NCI-H1417 treated with DMSO at 0.1 percent for 48 hours (cell line): ENCODE measurements at places on chromosomes 13 and 19.

DNA sequence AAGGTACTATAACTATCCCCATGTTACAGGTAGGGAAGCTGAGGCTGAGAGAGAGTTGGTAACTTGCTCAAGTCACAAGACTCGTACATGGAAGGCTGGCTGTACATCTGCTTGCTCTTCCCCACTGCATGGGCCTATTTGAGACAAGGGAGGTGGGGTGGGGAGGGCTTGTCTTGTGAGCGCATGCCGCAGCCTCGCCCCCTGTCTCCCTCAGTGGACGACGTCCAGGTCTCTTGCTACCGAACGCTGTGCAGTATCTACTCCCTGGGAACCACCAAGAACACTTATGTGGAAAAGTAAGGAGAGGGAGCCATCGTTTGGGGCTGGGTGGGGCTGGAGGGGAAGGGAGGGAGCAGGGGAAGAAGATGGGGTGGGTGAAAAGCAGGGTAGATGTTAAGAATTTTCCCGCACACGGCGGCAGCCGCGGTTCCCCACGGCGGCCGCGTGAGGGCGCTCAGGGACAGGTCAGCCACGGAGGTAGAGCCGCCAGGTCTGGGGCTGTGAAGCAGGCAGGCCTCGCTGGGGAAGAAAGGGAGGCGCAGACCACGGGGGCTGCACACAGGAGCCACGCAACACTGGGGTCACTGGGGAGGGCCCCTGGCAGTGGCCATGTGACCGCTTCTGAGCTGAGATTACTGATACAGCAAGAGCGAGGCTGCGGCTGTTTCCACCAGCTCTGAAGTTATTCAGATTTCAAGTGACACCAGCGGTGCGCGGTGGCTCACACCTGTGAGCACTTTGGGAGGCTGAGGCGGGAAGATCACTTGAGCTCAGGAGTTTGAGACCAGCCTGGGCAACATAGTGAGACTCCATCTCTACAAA, 81.5 kb downstream of the RYR1 start:
- no peak for DNase-seq

DNA sequence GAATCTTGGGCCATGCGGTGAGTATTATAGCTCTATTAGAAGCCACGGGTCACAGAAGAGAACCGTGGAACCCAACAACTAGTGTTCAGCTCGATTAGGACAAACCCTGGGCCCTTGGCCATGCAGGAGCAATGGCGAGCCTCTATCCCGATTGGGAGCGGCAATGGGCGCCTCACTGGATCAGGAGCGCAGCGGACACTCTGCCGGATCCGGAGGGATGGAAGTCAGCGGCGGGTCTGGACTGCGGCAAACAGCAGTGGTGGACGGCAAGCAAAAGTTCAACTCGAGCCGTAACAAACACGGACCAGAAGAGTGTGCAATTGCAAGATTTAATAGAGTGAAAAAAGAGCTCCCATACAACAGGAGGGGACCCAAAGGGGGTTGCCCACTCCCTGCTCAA, 1481.9 kb downstream of the PCDH9 start:
- no peak for DNase-seq

- DNase-seq: no peak
Measured at GRCh38 chr13:76725896-76726295, 160.3 kb downstream of the KCTD12 start.

DNA sequence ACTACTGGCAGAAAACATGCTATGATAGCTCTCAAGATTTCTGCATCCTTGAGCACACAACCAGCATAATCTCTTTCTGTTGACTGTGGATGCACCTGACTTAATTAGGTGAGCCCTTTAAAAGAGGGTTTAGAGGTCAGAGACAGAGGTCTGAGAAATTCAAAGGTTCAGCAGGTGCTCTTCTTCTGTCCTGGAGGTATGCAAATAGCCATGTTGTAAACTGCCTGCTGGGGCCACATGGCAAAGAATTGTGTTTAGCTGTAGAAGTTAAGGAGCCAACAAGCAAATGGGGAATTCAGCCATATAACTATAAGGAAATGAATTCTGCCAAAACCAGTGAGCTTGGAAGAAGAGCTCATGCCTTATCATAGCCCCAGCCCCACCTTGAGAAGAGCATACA, 11.6 kb upstream of the DCLK1 start:
- DNase-seq: no peak

DNA sequence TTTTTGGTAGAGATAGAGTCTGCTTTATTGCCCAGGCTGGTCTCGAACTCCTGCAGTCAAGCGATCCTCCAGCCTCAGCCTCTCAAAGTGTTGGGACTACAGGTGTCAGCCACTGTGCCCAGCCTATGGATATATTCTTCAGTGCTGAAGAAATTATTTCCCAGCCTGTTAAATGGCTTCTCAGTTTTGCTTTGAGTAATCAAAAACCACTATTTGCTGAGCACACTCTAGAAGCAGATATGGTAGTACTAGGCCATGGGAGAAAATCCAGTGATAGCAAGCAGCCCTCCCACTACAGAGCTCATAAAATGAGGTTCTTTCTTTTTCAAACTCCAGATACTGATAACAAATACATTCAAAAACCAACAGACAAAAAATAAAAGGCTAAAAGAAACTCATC, 80.6 kb upstream of the CLDN10 start:
- DNase-seq: no peak

DNA sequence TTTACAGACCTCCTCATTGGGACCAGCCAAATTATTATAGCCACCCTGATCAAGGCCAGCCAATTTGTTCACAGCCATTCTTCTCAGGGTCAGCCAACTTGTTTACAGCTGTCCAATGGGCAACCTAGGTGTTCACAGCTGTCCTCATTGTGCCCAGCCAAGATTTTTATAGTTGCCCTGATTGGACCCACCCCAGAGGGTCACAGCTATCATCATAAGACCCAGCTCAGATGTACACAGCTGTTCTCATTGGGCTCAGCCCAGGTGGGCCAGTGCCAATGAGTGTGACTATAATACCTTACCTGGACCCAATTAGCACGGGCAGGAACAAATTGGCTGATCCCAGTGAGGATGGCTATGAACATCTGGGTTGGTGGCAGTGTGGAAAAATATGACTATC, 1151.8 kb downstream of the UQCRFS1 start:
- no peak for DNase-seq

GRCh38 chr13:43567608-43568007, 219.2 kb downstream of the ENOX1 start:
- DNase-seq: no peak

- no peak for DNase-seq
Measured at GRCh38 chr13:101489643-101490405, 37.3 kb downstream of the ITGBL1 start.
